ENCODE measurements at places on chromosomes 5 and 9.
A peak's percentile ranks its signal among the peaks of the same experiment; 100 is the strongest.

GRCh38 chr9:21470126-21470525, 12.0 kb downstream of the IFNE start:
- no peak for DNase-seq

GRCh38 chr9:96450613-96451528, 902 bp downstream of the HABP4 start:
- peak; percentile 2 for DNase-seq

GRCh38 chr9:78437806-78438205, 140.9 kb downstream of the PSAT1 start:
- DNase-seq: no peak

DNA sequence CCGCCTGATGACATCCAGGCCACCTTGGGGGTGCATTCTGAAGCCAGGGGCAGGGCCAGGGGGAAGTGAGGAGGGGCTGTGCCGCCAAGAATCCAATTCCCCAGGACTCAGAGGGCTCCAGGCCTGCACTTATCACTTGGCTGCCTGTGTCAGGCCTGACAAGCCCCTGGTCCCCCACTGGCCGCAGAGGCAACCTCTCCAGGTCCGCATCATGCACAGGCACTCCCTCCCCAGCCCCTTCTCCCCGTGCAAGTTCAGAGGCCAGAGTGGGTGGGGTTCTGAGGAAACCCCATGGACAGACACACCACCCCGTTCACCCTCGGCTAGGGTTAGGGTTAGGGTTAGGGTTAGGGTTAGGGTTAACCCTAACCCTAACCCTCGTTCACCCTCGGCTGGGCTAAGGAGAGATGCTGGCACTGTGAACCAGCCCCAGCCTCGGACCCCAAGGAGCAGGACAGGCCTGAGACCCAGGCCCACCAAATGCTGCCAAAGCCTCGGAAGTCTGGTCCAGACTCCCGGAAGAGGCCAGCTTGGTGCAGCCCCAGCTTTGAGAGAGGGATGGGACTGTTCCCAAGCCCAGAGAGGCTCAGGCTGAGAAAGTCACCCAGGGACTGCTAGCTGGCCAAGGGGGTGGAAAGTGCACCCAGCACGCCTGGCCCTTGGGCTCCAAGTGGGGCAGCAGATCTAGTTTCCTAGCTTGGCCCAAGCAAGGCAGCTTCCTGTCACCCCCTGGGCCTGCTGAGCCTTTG, 4.9 kb downstream of the LCN2 start:
- no peak for DNase-seq

DNA sequence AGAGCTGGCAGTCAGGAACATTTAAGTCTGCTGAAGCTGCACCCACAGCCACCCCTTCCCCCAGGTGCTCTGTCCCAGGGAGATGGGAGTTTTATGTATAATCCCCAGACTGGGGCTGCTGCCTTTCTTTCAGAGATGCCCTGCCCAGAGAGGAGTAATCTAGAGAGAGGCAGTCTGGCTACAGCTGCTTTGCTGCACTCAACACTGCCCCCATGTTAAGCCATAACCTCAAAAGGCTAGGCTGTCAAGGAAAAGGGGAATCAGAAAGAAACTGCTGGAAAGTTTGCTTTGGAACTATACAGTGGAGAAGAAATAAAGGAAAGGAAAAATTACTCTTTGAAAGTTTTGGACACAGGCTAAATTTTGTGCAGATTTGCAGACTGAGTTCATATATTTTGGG, 127.2 kb downstream of the MACIR start:
- DNase-seq: no peak

DNA sequence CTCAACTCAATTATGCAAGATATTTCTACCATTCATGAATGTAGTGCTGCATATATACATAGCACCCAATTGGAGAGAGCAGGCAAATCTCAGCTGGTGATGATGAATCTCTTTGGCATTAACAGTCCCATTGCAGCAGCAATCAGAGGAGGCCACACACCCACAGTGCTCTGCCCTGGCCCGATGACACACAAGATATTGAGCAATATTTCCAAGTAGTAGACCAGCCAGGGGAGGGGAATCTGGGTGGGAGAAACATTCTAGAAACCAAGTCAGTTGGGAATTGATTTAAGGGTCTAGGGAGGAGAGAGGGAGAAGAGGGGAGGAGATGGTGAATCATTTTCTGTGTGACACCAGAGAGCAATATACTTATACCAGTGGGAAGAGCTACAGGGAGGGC, 14.9 kb upstream of the C5orf63 start:
- DNase-seq: no peak

DNA sequence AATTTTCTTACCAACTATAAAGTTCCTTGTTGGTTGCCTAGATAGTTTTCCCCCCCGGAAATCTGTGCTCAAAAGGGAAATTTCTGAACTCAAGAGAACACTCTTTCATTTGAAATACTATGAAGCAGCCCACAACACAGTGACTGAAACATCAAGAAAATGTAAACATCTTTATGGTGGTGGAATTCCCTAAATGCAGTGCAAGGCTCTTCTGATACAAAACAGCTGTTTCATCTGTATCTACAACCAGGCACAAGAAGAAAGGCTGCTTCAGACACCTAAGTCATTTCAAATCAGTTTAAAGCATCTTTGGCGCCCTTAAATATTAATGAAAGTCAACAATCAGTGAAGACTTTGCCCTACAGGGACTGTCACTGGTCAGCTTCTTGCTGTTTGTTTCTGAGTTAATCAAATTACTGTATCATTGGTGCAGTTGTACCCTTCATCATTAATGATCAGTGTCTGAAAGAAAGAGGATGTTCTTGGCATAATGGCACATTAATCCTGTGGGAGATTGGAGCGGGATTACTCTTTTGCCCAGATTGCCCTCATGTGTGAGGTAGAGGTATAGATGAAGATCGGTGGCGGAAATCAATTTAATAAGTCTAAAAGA, 947.0 kb downstream of the NR2F1-AS1 start:
- DNase-seq: no peak

DNA sequence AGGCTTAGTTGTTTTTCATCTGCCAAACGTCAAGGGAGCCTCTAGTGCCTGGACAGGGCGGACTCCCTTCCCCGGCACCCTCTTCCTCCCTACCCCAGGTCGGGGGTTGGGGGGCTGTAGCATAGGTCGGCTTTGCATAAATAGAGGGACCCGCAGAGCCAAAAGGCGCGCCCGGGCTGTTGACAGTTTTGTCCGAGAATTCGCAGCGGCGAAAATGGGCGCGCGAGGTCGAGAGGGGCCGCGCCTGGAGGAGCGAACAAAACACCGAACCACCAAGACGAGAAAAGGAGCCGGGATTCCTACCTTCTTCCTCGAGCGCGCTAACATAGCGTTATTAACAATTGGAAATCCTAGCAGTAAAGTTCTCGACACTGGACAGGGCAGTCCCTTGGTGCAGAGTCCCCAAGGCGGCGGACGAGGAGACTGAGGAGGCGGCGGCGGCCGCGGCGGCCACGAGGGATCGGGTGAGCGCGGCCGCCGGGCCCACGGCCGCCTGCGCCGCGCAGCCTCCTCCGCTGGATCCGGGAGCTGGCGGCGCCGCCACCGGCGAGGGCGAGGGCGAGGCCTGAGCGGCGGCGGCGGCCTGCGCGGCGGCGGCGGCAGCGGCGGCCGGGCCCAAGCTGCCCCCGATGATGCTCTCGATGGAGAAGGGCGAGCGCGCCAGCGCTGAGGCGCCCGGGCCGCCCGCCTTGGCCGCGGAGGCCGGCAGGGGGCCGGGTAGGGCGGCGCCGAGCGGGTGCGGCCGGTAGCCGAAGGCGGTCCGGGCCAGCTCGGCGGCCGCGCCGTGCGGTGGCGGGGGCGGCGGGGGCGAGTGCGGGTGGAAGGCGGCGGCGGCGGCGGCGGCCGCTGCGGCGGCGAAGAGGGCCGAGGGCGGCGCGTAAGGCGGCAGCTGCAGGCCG, 1.7 kb downstream of the FOXD1 start:
- DNase-seq: peak; percentile 38

- DNase-seq: no peak
These were observed 2.4 kb downstream of the PIP5KL1 start for GRCh38 chr9:127927988-127928675.

- peak; percentile 59 for DNase-seq
These were observed 70.5 kb downstream of the FOXD1 start for GRCh38 chr5:73378070-73378469.

GRCh38 chr9:109417585-109418544, 80.2 kb downstream of the PTPN3 start:
- DNase-seq: no peak

Data from NCI-H2081 (cell line).